ENCODE measurements at places on chromosomes 6 and 20.

- no peak for DNase-seq
Observed at GRCh38 chr20:57493091-57493615, 31.8 kb downstream of the CTCFL start.

DNA sequence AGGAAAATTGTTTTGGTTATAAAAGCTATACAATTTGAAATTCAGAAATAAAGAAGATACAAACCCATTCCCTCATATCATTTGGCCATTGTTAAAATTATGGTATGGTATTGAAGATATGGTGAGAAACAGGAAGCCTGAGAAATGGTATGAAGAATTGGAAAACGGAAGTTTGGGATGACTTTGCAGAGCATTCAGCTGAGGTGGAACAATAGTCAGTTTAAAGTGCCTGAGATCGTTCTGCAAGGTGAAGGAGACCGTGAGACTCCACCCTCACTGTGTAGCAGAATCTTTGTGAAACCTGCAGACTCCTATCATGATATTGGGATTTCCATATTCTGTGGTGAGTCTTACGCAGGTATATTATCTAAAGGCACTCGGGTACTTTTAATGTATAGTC lies 97.3 kb downstream of the ADGRB3 start:
- DNase-seq: no peak

DNA sequence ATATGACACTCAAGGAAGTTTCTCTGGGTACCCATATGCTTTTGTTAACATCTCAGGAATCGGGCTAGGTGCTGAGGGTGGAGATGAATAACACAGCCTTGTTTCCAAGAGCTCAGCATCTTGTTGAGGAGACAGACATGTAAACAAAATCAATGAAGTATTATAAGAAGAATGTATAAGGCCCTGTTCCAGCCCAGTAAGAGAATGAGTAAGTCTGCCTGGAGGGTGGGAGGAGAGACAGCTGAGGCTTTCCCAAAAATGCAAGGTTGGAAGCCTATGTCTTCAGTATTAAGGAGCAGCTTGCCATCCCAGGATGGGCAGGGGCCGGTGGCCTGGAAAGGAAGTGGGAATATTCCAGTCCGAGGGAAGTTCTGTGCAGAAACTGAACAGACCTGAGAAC lies 615.3 kb upstream of the BTBD3 start:
- DNase-seq: no peak

GRCh38 chr6:15230827-15231226 lies 15.0 kb upstream of the JARID2 start:
- no peak for DNase-seq

DNA sequence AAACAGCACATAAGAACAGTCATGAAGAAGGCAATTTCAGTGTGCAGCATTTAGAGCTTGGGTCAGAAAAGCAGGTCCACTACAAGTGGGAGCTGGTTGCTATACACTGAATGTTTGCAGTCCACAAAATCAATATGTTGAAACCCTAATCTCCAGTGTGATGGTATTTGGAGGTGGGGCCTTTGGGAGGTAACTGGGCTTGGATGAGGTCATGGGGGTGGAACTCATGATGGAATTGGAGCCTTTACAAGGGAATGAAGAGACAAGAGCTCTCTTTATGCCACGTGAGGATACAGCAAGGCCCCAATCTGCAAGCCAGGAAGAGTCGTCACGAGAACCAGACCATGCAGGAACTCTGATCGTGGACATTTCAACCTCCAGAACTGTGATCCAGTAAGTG lies 216.7 kb upstream of the SLC35B3 start:
- DNase-seq: no peak

DNA sequence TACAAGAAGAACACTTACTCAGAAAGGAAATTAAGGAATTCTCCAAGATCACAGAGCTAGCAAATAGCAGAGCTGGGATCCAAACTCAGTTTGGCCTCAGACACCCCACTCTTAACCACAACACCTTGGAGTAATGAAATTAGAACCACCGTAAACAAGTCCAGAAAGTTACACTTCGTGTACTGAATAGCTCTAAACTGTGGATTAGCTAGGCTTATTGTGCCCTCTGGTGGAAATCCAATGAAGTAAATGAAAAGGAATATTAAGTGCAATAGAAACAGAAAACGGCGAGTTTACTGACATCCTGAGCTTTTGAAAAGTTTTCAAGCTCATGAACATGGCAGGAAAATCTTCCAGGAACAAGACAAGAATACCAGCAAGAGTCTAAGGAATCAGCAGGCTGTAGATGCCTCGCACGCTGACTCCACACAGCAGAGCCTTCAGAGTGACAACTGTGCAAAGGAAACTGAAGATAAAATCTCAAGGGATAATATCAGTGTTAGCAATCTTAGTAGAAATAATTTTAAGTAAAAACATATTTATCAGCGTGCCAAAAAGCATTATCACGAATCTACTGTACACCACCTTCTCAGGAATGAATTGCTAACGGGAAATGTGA lies 34.6 kb downstream of the FBXO5 start:
- DNase-seq: no peak

- DNase-seq: no peak
Observed at GRCh38 chr6:20403766-20404640, 2.3 kb downstream of the E2F3 start.

DNA sequence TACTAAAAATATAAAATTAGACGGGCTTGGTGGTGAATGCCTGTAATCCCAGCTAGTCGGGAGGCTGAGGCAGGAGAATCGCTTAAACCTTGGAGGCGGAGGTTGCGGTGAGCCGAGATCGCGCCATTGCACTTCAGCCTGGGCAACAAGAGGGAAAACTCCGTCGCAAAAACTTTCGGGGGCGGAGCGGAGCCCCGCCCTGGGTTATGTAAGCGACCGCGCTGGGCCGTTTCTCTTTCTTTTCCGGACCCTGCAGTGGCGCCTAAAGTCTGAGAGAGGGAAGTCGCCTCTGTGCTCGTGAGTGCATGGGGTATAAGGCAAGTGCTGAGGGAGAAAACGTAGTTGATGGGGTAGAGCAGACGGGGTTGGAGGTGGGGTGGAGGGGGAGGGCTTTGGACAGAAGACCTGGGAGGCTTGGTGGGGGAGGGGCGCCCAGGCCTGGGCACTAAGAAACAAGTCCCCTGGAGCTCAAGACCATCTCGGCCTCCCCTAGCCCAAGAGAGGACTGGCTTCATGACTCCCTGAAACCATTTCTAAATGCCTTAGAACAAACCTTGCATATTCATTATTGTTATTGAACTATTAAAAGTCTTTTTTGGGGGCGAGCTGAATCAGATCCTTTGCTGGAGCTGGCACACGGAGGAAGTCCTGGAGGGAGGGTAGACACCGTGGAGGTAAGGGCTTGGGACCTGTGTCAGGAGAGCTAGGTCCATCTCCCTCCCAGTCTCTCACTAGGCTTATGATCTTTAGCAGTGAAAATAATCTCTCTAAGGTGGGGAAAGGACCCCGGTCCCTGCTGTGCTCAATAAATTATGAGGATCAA lies 2.7 kb upstream of the MICA start:
- peak; percentile 81 for DNase-seq

DNA sequence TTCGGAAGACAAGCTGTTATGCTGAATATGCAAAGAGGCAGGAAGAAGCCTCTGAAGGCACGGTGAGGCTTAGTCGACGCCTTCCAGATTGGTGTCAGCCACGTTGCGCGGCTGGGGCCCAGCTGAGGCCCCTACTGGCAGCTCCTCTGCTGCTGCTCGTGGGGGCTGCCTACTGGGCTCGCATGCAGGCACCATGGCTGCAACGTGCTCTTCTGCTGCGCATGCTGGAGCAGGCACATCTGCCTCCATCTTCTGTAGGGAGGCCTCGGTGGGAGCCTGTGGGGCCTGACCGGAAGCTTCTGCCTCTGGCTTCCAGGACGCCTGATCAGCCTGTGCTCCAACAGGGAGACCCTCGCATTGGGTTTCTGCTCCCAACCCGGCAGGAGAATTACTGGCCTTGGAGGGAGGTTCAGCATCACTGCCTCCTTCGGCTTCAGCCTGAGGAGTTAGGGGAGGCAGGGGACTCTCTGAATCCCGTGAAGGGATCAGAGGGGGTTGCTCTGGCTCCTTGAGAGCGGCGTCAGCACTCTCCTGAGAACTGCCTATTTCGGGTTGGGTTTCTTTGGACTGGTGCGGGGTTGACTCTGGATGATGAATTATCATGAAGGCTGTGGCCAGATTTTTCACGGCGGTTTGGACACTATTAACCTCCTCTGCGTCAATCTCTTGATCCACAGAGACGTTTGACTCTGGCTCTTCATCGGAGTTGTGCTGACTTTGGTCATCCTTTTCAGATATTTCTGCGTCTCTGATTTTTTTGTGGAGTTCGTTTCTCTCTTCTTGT lies 49.1 kb downstream of the TXLNB start:
- DNase-seq: no peak

Data from femur (tissue), 1 donor.